NCI-H510A treated with DMSO at 0.1 percent for 48 hours (cell line): ENCODE measurements at places on chromosomes 13 and 19.

DNA sequence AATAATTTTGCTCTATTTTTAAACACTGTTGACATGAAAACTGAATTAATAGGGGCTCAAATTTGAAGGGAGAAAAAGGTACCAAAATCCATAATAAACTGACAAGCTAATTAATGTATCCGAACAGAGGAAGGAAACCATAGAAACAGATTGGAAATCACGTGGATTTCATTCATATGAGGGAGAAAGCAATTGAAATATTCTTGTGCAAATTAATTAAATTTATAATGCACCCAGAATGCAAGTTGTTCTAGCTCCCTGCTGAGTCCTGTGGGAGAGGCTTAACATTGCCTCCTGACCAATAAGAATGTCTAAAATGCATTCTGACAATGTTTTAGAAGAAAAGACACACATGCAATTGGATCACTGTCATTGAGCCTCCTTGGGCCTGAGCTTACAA, 17.7 kb upstream of the SERPINE3 start:
- DNase-seq, result no peak

- DNase-seq, result peak; percentile 0
These were observed 20.7 kb downstream of the POMP start for GRCh38 chr13:28679628-28680027.

- DNase-seq, result no peak
These were observed 767 bp upstream of the GADD45B start for GRCh38 chr19:2475018-2475701.

DNA sequence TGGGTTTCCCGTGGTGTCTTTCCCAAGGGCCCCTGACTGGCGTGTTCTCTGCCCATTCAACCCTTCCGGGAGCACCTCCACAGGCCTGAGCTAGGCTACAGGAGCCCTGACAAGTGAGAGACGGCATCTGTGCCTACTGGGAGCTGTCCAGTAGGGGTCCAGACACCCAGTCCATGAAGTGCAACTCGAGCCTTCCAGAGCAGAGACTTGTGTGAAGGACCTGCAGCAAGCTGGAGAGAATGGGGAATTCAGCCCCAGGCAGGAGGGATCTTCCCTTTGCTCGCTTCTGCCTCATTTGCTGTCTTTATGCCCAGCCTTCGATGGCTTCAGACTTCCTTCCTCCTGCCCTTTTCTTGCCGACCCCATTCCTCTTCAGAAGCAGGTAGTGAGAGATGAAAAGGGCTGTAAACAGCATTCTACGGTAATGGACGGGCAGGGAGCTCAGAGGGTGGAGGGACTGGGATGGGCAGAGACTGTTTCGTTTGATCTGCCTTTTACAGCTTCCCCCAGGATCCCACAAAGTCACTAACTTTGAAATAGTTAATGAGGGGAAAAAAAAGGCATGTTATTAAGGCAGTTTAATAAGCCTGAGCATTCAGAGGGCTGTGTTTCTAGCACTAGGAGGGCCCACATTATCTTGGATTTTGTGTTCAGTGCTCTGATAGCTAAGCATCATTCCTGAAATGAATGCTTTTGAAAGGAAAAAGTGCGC, 327.6 kb downstream of the FGF9 start:
- peak; percentile 2 for DNase-seq

DNA sequence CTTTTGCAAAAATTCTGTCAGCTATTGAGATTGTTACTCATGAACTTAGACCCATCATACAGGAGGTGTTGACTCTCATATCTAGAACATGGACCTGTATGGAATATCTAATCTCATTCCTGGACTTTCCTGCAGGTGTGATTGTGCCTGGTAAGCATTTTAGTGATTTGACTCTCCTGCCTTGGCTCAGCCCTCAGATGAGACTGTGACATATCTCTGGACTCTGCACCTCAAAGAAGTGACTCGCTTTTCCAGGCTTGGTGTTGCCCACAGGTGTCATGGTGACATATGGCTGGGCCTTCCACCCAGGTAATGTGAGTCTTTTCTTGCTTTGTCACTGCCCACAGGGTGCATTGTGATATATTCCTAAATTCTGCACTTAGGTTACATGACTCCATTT, 17.8 kb upstream of the ZNF726 start:
- DNase-seq, result no peak

GRCh38 chr19:12085074-12085818, 20.7 kb downstream of the ZNF844 start:
- DNase-seq, result no peak

GRCh38 chr13:99408703-99409000, 92.6 kb upstream of the TM9SF2 start:
- DNase-seq, result no peak

DNA sequence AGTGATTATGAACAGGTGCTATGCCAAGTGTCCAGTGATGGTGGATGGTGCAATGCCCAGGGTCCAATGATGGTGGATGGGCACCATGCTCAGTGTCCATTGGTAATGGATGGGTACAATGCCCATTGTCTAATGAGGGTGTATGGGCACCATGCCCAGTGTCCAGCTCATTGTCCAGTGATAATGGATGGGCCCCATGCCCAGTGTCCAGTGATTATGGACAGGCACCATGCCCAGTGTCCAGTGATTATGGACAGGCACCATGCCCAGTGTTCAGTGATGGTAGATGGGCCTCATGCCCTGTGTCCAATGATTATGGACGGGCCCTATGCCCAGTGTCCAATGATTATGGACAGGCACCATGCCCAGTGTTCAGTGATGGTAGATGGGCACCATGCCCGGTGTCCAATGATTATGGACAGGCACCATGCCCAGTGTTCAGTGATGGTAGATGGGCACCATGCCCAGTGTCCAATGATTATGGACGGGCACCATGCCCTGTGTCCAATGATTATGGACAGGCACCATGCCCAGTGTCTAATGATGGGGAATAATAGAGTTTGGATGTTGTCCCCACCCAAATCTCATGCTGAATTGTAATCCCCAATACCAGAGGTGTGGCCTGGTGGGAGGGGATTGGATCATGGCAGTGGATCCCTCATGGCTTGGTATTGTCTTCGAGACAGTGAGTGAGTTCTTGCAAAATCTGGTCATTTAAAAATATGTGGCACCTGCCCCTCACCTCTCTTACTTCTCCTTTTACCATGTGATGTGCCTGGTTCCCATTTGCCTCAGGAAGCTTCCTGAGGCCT, 87.8 kb downstream of the ANKRD10 start:
- no peak for DNase-seq

- no peak for DNase-seq
These were observed 27.4 kb downstream of the IRS2 start for GRCh38 chr13:109758937-109759480.

DNA sequence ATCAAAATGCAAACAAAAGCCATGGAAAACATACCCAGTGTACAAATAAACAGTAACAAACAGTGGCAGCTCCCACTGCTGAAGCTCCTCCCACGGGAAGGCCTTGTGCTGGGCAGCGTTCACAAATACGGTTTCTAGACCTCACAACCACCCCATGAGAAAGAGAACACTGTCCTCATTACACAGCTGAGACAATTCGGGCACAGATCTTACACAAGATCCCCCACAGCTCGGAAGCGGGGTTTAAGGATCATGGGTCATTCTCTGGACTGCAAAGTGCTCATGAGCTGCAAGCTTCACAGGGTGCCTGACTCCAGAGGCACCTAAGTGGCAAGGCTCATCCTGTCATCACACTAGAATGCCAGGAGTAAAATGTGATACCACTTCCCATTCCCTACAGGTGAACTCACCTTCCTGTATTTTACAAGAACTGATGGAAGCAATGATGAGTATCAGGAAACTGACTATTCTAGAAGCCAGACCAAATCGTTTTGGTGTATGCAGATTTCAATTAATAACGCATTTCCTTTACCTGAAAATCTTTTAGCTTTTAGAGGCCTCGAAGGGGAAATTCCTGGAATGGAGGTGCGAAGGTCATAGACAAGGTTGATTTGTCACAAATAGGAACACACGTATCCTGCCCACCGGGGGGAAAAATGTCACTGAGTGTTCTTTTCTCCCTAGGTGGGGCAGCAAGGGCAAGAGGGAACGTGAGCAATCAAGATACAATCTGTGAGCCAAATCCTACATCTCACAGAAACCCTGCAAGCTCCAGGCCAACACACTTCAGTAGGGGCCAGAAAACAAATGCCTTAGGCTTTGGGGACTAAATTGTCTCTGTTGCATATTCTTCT, 41.2 kb downstream of the STK24 start:
- DNase-seq, result peak; percentile 20

DNA sequence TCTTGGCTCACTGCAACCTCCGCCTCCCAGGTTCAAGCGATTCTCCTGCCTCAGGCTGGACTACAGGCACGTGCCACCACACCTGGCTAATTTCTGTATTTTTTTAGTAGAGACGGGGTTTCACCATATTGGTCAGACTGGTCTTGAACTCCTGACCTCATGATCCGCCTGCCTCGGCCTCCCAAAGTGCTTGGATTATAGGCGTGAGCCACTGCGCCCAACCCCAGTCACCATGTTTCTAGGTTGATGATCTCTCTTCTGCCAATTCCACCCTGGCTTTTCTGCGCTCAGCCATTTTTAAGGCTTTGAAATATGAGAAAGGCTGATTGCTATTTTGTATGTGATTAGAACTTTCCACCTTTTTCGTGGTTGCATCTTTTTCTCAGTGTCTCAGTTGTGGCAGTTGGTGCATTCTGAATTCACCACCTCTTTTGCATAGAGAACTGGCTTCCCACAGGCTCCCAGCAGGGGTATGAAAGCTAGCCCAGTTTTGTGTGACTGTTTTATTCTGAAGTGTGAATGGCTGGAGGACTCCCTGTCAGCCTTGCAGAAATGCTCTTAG, 15.5 kb downstream of the CEACAM1 start:
- DNase-seq, result no peak

- DNase-seq, result no peak
These were observed 445.4 kb downstream of the MYO16 start for GRCh38 chr13:109074853-109075252.

GRCh38 chr13:99663908-99664307, 162.6 kb downstream of the TM9SF2 start:
- DNase-seq, result no peak

GRCh38 chr19:44141191-44142058, at the start of gene ZNF234:
Gene ZNF234, plus strand, starts transcription at chr19:44141554. Its CDS starts 3,079 bp downstream, at chr19:44144633.
- peak; percentile 40 for DNase-seq

DNA sequence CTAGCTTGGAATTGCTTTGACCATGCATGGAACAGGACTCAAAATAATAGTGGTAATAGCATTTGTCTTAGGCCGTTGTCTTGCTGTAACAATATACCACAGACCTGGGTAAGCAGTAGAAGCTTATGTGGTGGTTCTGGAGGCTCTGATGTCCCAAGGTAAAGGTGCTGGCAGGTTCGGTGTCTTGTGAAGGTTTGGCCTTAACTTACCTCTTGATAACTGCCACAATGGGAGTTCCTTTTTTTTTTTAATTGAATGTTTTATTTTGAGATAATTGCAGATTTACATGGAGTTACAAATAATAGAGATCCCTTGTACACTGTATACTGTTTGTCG, 5.8 kb downstream of the RPL21 start:
- DNase-seq, result no peak

- no peak for DNase-seq
These were observed 9.8 kb downstream of the PLK5 start for GRCh38 chr19:1533510-1534150.

GRCh38 chr13:64540976-64541375, 2689.2 kb downstream of the PCDH9 start:
- DNase-seq, result no peak

- no peak for DNase-seq
These were observed 45.9 kb downstream of the SLC15A1 start for GRCh38 chr13:98706446-98707110.

DNA sequence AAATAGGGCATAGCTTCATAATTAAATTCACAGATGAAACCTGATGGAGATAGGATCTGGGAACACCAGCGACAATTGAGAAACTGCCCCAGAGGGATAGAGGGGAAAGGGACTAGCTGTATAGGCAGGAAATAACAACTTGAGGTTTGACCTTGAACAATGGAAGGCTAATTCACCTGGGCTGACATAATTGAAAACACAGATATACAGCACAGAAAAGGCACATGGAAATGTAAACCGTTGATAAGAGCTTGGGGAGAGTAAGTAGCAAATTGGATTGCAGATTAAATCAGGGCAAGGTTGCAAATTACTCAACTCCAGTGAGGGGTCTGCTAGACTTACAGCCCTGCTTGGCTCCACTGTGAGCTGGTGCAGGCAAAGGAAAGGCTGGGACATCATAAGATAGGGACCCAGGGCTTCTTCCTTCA, 246.7 kb downstream of the DLEU7 start:
- DNase-seq, result peak; percentile 32

- no peak for DNase-seq
These were observed at the start of gene FCER2 for GRCh38 chr19:7701654-7702457. Gene FCER2, minus strand, starts transcription at chr19:7702131. Its CDS starts 2,371 bp downstream, at chr19:7699760.

DNA sequence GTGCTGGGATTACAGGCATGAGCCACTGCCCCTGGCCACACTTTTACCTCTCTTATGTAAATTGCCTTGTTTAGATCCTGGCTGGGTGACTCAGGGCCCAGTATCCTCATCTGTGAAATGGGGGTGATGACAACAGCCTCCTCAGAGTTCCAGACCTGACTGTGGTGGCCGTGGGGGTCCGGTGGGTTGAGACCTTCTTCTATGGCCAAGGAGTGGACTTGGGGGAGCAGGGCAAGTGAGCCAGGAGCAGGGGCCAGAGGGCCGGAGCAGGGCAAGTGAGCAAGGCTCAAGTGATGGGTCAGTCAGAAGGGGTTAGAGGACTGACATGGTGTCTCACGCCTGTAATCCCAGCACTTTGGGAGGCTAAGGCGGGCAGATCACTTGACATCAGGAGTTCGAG, 28.7 kb upstream of the ADGRE5 start:
- DNase-seq, result no peak

DNA sequence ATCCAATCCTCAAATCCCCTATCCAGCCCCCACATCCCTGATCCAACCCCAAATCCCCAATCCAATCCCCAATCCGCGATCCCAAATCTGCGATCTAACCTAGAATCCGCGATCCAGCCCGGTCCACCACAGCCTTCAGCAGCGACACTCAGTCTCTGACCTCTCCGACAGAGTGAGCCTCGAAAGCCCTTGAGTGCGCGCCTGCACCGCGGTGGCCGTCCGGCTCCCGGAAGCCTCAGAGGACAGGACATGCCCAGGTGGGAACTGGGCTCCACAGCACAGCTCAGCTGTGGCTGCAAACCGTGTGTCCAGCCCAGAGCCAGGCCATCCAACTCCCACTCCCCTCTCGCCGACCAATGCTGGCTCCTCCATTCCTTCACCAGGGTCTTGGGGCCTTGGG, 48.8 kb upstream of the C1QTNF9B start:
- no peak for DNase-seq
